Prostate gland (tissue), 2 donors: ENCODE measurements at places on chromosomes 7 and 10. TPM values are rescaled to one million over a fixed set of nuclear protein-coding genes. Genes with fewer than 3 reads are reported as not detected.

DNA sequence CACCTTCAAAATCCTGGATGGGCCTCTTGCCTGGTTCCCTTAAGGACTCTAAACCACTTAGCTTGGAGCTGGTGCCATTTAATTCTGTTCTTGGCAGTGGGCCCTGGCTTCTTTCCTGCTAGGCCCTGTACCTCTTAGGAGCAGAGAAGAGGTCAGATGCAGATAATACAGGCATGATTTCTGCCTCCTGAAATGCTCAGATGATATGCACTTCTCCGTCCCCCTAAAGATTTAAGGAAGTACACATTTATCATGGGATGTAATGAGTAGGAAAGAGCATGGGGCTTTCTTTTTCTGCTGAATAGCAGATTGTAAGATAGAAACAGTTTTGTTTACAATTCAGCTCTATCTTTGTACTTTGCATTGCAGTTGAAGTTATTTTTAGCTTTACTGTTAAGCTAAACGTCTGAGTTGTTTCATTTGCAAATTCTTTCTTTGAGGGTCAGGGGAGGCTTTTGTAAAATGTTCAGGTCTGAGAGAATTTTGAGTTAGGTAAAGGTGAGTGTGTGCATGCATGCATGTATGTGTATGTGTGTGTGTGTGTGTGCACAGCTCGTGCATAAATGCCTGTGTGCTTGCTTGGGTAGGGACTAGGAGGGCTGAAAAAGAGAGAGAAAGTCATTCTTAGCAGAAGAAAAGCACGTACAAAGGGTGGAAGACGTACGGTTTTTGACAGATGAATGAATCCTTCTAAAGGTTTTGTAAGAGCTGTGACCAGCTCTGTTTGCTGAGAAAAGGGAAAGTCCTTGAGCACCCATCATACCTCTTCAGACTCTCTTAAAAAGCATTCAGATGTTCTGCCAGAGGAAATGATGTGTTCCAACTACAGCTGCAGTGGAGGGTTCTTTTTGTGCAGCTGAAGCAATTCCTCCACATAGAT, 364.2 kb downstream of the AUTS2 start:
- DNase-seq: peak; percentile 7

- no peak for DNase-seq
Observed at GRCh38 chr7:155410431-155410830, 47.5 kb upstream of the EN2 start.

GRCh38 chr10:116704926-116705325, 37.4 kb downstream of the HSPA12A start:
- DNase-seq: no peak

DNA sequence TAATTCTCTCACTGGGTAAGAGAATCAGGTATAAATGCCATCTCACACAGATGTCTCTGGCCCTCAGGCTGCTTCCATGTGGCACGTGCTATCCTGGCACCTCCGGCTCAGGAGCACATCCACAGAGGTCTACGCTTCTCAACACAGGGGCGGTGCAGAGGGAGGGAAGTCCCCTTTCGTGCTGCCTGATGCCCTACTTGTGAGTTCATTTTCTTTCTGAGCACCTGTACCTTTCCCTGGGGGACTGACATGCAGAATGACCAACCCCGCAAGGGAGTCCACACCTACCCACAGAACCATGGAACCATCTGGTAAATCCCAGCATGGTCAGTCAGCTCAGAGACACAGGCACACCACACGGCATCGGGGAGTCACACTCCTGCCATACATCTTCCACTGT, 99.0 kb upstream of the SAMD8 start:
- DNase-seq: no peak

GRCh38 chr10:110109511-110109910, 97.9 kb upstream of the MXI1 start:
- no peak for DNase-seq

DNA sequence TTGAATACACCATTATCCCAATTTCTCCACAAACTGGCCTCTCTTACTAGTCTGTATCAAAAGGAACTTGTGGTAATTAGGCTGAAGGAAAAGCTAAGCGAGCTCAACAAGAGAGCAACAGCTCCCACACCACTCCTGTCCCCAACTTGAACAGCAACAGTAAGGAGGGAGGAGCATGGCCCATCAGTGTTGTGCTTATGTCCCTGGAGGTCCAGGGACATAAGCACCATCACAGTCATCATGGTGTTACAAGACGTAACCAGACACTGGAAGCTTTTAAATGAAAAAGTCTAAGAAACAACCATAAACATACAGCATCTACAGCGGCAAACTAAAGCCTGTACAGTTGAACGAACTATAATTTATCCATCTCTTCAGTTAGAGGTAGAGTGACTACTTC, 989 bp downstream of the ERLIN1 start:
- no peak for DNase-seq

DNA sequence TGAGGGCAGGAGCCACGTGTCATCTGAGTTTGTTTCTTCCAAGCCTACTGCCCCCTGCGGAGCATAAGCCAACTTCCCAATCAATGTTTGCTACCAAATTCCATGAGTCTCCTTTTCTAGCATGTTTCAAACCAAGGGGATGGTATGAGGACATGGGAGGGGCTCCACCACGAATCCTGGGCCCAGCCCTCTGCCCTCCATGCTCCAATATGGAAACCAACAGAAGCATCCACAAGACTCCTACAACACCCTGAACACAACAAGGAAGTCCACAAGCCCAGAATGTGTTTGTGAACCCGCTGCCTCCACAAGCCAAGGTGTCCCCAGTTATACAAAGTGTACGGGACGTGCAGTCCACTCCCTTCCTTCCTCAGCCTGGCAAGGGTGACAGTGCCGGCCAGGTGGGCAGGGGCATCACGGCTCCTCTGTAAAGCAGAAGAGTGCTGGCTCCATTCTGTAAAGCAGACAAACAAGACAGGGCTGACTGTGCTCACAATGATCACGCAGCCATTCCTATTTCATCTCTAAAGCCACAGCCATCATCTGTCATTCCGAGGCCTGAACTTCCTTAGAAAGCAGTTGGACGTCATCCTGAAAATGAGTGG, 466.1 kb downstream of the PTPRN2 start:
- no peak for DNase-seq

DNA sequence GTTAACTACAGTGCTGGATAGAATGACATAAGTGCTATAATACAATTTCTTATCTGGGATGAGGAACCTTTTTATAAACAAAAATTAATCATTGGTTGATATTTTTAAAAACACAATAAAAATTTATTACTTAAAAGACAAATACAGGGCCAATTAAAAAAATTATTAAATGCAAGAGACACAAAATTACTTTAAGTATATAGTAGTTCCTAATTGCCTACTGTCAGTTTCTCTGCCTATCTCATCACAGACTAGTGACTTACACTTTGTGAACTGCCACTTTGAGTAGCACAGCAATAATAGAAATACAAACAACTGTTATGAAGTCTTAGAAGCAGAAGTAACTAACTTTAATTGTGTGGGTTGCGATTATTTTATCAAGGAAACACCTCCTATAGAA, 8.4 kb downstream of the TES start:
- no peak for DNase-seq

- peak; percentile 52 for DNase-seq
Observed at GRCh38 chr10:124152139-124153022, 59.0 kb upstream of the CHST15 start.

DNA sequence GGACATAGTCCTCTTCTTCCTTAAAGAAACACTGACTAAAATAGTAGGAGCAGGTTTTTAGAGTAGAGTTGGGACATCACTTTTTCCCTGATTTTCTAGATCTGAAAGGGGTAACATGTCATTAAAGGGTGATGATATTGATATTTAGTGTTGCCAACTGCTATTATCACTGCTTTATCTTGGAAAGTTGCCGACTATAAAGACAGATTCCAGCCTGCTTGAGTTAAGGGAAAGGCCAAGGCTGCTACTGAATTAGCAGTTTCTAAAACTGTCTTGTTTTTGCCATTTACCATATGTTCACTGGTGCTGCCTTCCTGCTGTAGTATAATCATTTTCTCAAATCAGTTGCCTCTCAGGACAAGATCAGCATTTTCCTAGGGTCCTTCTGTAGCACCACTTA, 29.7 kb downstream of the AP3M1 start:
- DNase-seq: no peak

GRCh38 chr7:70298780-70299471, 700.7 kb downstream of the AUTS2 start:
- no peak for DNase-seq

- DNase-seq: peak; percentile 45
Observed at GRCh38 chr7:151087245-151088018, 1.2 kb downstream of the AGAP3 start.

DNA sequence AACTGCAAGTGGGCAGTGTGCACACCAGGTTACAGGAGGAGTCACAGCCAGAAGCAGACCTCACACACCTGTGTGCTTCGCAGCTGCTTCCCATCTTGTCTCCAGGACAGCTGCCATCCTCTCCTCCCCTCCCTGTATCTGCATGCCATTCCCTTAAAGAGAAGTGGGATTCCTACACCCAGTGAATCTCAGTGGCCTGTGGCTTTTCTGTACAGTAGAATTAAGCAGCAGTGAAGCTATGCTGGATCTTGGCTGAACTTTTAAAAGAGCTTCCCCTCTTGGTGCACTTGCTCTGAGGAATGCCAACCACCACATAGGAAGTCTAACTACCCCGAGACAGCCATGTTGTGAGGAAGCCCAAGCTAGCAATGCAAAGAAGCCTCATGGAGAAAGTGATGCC, 236.5 kb upstream of the ZMIZ1 start:
- DNase-seq: no peak

GRCh38 chr7:32390210-32390609, 100.0 kb downstream of the LSM5 start:
- DNase-seq: no peak

DNA sequence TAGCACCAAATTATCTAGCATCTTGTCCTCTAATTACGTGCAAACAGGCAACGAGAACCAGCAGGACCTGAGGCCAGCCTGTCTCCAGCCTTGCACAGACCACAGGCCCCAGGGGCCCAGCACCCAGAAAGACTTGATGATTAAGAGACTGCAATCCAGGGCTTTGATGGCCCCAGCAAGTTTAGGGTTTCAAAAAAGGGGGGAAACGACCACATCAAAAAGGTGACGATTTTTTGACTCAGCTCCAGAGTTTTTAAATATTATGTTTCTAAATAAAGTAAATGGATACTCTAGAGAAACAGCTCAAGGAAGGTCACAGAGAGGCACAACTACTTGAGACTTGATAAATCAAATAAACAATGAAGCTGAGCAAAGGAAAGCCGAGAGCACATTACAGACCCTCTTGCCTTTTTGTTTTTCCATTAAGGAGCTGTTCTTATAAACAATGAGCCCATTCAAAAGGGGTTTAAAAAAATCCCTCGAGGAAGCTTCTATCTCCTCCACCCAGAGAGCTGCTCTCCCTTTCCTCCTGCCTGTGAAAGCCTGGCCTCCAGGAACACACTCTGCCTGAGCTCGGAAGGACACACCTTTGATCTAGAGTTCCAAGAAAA, 44.1 kb downstream of the GLI3 start:
- no peak for DNase-seq

GRCh38 chr10:1581189-1581588, 156.1 kb downstream of the ADARB2 start:
- no peak for DNase-seq

DNA sequence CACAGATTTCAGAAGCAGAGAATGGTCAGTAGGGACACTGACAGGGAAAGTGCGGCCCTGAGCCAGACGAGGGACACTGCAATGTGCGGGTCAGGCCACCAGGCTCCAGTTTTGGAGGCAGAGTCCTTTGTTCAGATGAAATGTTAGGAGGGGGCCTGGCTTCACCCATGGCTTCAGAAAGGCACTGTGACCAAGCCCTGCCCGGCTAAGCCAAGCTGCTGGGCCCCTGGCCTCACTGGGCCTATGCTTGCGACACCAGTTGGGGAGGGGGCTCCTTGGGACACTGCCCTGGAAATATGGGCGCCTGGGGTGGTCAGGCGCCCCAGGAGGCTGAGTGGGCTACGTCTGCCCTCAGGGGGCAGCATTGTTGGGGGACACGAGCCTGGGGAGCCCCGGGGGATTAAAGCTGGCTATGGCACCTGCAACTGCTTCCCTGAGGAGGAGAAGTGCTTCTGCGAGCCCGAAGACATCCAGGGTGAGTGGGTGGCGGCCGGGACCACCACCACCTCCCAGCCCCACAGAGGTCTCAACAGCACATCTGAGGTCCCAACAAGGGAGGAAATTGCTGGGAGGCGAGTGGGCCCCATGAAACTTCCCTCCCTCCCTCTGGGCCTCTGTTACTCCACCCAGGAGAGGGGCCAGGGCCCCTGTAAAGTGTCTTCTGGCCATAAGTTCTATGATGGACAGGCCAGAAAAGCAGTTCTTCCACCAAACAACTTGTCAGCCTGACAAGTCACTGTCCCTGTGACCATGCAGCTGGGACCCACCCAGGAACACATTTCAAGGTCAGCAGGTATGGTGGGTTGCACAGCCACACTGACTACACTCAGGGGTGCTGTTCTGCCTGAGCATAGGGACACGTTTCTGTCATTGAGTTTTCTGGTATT, 24.8 kb upstream of the CSGALNACT2 start:
- no peak for DNase-seq

DNA sequence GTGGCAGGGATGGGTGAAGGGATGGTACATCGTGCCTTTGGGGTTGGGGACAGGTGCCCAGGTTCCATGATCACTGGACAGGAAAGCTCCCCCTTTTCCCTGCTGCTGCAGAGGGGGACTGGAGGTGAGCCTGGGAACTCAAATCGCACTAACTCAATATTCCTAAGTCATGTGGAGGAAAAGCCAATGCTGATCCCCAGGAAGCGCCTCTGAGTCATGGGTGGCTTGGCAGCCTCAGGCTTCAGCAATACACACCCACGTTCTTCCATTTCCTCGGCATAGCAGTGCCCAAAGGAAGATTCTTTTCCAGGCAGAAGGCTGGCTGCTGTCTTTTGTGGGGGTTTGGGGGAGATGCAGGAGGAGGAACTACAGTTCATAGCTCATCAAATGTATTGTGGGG, 165.8 kb downstream of the CCDC3 start:
- DNase-seq: no peak

GRCh38 chr7:125670926-125671572, 741.4 kb upstream of the POT1 start:
- DNase-seq: no peak

Gene GOLGA7B
- total RNA-seq: 0.23 TPM

Gene NEUROD6
- total RNA-seq: not detected

Gene PLEKHS1
- 9.0 TPM for total RNA-seq

Gene MACROH2A2
- 59.5 TPM for total RNA-seq

Gene OR13A1
- total RNA-seq: not detected

Gene ITGA8
- 11.2 TPM for total RNA-seq

Gene TMEM139
- total RNA-seq: 7.7 TPM

Gene AQP1
- total RNA-seq: 117 TPM

Gene TMEM178B
- 3.4 TPM for total RNA-seq

Gene ICA1
- total RNA-seq: 51.0 TPM

Gene KCND2
- total RNA-seq: not detected

Gene PRSS37
- 0.51 TPM for total RNA-seq
